GM23338 (cell line): ENCODE measurements at places on chromosomes 6 and 20.

- no peak for DNase-seq
Measured at GRCh38 chr6:161228096-161228495, 45.8 kb downstream of the AGPAT4 start.

- DNase-seq, result peak; percentile 81
Measured at GRCh38 chr6:22036275-22036674, 260.6 kb downstream of the PRL start.

DNA sequence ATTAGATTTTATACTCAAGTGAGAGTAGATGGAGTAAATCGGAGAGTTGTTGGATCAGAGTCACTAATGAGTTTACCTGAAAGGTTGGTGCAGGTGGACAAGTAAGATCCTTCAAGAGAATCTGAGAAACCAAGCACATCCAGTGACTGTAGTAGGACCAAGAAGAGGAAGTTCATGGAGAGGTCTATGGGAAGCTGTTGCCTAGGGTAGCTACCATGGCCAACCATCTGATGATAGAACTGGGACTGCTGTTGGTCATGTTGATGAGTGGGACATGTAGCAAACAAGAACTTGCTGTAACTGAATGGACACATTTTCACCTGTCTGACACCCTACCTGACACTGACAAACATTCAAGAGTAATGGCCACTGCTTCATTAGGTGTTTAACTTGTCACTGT is 11.3 kb upstream of the ADGB start:
- no peak for DNase-seq

GRCh38 chr6:743320-744096 is 50.6 kb upstream of the EXOC2 start:
- DNase-seq, result no peak

DNA sequence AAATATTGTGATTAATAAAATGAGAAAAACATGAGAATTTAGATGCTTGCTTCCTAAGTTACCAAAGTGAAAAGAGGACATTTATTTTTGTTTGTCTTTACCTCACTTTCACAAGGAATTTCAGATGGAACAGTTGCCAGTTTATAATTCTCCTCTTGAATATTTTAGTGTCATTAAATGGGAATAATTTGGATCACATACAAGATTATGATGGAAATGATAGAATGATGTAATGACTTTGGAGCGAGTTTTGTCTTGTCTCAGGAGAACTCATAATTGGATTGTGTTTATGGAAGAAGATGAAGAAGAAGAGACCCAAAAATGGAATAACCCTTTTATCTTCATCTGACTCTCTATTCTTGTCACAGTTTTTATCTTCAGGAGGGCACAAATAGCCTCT is 172.9 kb upstream of the FLRT3 start:
- DNase-seq, result no peak

DNA sequence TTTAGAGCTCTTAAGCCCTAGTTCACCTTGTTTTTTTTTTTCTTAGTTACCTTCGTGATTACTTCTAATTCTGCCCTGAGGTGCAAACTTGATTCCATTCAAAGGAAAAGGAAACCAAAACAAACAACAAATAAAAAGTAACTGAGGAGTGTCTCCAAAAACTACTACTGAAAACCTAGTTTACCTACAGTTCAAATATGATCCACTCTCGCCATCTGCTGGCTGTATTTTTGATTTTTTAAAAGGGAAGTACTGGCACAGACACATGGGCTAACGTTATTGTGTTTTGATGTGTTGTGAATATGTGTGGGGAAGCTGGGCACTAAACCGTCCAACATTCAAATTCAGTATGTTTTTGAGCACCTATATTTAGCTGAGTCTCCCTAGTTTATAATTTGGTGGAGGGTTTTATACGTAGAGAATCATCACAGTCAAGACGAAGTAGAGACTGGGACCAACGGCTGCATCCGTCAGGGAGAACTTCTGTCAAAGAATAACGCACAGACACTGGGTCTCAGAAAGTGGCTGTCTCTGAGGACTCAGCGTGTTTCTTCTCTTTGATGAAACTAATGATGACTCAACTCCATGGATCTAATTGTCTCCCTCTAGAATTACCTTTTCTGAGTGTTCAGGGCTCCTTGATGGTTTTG is 373.5 kb upstream of the BTBD3 start:
- DNase-seq, result peak; percentile 87

- DNase-seq, result no peak
Measured at GRCh38 chr20:25318471-25319240, 70.8 kb downstream of the PYGB start.

- DNase-seq, result peak; percentile 49
Measured at GRCh38 chr6:19869464-19869863, 32.3 kb downstream of the ID4 start.

DNA sequence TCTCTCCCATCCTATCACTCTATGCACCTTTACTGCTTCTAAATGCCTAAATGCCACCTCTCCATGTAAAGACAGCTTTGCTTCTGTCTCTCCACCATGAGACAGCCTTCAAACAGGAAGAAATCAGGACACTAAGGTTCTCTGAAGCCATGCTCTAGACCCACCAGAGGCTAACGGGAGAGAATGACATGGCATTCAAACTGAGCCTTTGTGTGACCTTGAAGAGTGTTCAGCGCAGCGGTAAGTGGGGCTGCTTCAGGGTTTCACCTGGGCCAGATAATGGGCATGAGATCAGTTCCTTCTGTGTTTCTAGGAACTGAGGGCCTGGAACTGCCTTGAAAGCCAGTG is 20.1 kb downstream of the FAM50B start:
- no peak for DNase-seq

DNA sequence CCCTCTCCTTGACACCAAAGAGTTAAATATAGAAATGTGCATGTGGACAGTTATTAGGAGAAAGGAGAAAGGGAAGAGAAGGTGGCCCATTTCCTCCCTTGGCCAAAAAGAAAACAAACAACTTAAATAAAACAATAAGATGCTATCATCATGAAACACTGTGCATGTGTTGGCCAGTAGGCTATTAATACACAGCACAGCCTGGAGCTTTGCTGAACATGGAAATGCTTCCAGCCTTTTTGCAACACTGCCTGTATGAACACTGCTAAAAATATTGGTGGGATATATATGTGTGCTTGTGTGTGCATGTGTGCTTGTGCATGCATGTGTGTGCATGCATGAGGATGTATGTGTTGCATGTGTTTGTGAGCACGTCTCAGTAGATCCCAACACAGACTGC is 100.4 kb downstream of the LY86 start:
- no peak for DNase-seq

DNA sequence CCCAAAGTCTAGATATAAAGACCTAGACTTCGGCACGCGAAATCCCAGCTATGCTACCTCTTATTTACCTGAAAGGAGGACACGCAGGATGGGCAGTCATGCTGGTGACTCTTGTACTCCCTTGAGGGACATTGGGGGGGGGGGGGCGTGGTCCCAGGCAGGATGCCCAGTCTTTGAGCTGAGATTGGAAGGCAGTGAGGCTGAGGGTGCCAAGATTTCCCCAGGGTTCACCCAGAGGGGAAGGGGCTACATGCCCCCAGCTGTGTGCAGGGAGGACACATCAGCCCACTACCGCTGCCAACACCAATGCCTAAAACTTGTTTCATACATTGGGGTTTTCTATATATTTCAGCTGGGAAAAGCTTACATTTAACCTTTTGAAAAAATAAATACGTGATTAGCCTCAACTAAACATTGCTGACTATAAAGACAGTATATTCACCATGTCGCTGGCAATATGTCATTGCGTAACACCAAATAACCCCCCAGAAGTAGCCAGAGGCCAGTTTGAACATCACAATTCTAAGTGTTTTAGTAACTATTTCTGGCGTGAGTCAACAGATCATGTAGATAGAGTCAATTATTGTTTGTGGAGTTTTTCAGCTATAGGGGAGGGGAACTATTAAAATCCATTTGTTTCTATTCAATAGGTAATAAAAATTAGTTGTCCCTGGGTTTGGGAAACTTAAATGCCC is 21.6 kb downstream of the MGME1 start:
- no peak for DNase-seq

- DNase-seq, result no peak
Measured at GRCh38 chr6:24147511-24148153, 21.6 kb downstream of the NRSN1 start.

DNA sequence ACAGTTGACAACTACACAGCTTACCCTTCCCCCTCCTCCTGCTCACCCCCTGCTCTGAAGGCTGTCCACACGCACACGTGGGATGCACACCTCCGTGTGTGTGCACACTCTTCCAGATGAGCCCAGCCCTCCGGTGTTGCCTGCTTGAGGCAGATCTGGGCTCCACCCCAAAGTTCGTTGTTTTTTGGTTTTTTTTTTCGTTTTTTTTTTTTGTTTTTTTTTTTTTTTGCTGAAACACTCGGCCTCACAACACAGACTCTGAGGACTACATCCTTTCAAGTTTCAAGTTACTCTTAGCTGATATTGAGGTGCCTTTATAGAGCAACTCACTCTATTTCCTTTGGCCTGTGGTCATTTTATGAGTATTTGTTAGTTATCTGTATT is 88.2 kb downstream of the RREB1 start:
- DNase-seq, result no peak

- no peak for DNase-seq
Measured at GRCh38 chr20:38405132-38405531, 30.0 kb downstream of the SNHG17 start.

- peak; percentile 38 for DNase-seq
Measured at GRCh38 chr20:5996765-5997164, 46.3 kb downstream of the MCM8 start.

GRCh38 chr6:90947184-90948064 is 360.6 kb upstream of the MAP3K7 start:
- no peak for DNase-seq

- no peak for DNase-seq
Measured at GRCh38 chr20:46740214-46740609, 30.8 kb downstream of the SLC2A10 start.

GRCh38 chr6:16397623-16398022 is 159.2 kb downstream of the GMPR start:
- no peak for DNase-seq

DNA sequence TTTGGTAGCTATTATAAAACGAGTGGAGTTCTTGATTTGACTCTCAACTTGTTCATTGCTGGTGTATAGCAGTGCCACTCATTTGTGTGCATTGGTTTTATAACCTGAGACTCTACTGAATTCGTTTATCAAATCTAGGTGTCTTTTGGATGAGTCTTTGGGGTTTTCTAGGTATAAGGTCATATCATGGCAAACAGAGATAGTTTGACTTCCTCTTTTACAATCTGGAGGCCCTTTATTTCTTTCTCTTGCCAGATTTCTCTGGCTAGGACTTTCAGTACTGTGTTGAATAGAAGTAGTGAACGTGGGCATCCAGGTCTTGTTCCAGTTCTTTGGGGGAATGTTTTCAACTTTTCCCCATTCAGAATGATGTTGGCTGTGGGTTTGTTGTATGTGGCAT is 38.8 kb downstream of the SUMO4 start:
- no peak for DNase-seq

GRCh38 chr20:24964506-24964840 is 15.4 kb downstream of the CST7 start:
- DNase-seq, result no peak

DNA sequence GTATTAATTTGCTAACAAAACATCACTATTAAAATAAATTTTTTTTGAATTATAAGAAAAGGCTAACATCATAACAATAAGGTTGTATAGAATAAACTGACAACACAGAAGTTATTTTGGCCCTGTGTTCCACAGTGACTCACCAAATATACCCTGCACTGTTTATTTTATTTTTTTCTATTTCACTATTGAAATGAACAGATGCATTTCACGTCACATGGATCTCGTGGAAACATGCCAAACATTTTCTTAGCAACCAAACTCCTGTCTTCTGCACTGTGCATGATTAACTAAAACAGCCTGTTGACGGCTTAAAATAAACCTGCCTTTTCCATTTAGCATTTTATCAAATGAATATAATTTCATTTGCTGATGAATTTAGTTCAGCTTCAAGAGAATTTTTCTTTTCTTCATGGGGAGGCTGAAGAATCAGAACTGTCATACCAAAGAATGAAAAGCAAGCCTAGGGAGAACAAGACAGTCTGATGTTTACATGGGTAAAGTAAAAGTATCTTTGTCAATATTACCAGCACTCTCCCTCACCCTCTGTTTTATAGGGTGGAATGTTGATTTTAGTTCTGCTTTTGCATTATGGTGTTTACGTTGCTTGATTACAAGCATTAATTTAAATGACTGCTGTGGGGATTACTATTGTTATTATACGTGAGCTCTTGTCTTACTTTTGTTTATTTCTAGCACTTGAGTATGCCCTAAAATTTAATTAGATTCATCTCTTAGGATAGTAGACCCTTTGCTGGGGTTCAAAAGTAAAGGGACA is 115.3 kb downstream of the LCA5 start:
- no peak for DNase-seq

DNA sequence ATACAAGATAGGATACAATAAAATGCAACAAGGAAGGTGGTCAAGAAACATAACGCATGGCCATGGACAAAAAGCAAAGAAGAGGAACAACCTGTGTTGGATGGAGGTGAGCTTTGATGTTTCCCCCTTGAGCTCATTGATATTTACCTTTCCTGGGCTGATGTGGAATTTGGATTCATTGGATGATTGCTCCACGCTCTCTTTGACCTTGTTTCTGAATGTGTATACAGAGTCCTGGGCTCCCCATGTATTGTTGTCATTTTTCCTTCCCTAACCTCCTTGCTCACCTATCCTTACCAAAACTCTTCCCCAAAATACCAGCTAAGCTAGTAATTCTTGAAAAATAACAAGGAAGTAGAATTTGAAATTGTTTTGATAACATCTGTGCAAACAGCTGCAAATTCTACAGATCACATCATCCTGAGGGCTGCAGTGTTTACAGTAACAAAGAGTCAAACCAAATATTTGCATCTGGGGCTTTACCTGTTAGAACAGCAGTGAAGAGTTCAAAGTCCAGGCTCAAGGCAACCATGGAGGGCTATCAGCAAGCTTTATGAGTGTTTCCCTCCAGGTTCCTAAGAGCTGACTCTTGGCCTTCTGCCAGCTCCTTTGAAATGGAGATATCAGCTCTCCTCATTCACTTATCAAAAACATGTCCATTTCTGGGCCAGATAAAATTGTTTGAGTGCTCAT is 214.3 kb upstream of the MARCKS start:
- peak; percentile 27 for DNase-seq

GRCh38 chr6:110357664-110358552 is at the start of gene METTL24:
Gene METTL24 (minus strand): TSS chr6:110358349. CDS start chr6:110358272, 77 bp downstream.
- peak; percentile 70 for DNase-seq

DNA sequence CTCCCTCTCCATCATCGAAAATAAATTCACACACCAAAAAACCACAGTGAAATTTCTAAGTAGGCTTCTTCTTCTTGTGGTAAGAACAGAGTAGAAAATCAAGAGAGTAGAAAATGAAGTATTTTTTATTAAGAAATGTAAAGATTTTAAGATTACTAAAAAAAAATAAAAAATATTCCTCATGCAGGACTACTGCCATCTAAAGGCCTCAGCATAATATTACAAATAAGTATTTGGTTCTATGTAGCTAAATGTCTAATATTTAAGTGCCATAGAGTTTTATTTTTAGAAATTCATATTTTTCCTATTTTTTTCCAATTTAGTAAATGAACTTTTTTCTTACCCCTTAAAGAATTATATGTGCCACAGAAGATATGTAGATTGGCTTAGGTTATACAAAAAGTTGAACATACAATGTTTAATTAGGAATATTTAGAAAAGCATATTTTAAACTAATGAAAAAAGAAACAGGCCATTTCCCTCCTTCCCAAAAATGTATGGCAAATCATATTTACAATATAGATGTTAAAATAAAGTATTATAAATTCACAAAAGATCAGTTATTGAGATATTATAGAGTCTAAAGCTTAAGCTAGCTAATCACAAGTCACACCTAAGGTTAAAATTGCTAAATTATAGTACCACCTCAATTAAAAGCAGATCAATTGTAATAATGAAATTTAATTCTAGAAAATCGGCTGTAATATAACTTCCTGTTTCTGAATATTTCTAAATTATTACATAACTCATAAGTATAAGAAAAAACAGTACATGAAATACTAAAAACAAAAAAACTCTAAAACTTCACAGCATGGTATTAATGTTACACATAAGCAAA is 3.5 kb upstream of the NT5DC1 start:
- no peak for DNase-seq
